Naive thymus-derived CD4-positive, alpha-beta T cell (primary cell): ENCODE measurements at places on chromosomes 1 and 21.

- no peaks in the 10 kb centered on the region for H3K36me3 ChIP-seq
- no peaks in the 10 kb centered on the region for H3K27me3 ChIP-seq
- no peak overlapping the region for H3K4me3 ChIP-seq
- H3K27ac ChIP-seq = no peak overlapping the region
- H3K4me1 ChIP-seq = no peaks in the 10 kb centered on the region
These were observed 656.9 kb downstream of the KCNT2 start for GRCh38 chr1:195951313-195951712.

- no peaks in the 10 kb centered on the region for H3K27me3 ChIP-seq
- no peak overlapping the region for H3K27ac ChIP-seq
- DNase-seq = no peak
- H3K36me3 ChIP-seq = no peaks in the 10 kb centered on the region
- no peak overlapping the region for H3K4me3 ChIP-seq
- no peaks in the 10 kb centered on the region for H3K4me1 ChIP-seq
These were observed 139.8 kb downstream of the NCAM2 start for GRCh38 chr21:21137986-21138385.

- H3K27me3 ChIP-seq = no peaks in the 10 kb centered on the region
- no peaks in the 10 kb centered on the region for H3K36me3 ChIP-seq
- no peak for DNase-seq
- no peaks in the 10 kb centered on the region for H3K4me1 ChIP-seq
- no peak overlapping the region for H3K27ac ChIP-seq
These were observed 42.4 kb downstream of the CAMTA1 start for GRCh38 chr1:6827630-6828165.

DNA sequence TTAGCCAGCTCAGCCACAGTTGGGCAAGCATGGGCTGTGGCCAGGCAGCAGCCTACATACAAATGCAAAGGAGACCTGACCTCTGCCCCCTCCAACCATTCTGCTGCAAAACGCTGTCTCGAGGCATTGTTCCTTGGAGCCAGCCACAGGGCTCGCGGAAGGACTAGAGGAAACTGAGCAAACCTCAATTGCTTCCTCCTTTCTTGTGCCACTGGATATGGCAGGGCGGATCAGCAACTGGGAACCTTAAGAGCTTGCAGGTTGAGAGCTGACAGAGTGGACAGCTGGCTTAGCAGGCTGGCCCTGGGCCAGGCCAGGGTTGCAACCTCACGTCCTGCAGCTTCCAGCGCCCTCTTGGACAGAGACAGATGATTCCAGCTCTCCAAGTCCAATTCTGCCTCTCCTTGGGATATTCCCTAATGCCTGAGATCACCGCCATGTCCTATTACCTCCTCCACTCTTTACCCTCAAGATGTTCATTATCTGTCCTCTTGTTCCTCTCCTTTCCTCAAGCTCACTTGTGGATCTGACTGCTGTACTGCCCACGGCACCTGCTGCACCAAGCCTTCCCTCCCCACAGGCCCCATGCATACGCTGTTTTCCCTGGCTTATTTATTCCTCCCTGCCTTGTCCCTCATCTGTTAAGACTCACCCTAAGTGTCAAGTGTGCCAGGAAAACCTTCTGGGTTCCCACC is 67.5 kb downstream of the SDC3 start:
- no peaks in the 10 kb centered on the region for H3K4me1 ChIP-seq
- no peaks in the 10 kb centered on the region for H3K27me3 ChIP-seq
- no peak for DNase-seq
- H3K4me3 ChIP-seq = no peak overlapping the region

DNA sequence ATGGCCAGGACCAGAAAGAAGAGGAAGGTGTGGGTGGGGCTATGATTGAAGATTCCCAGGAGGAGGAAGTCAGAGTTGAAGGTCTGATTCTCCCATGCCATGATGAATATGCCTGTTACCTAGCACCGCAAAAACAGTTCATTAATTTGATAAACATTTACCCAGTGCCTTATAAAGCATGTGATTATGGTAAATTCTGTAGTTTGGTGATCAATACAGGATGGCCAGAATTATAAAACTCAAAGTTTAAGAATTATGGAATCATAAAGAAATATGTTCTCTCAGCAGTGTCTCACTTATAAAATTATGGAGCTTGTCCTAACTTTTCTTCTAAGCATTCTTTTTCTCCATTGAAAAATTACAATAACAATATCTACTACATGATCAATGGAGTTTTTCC is at the start of gene OR2M7:
Gene OR2M7, minus strand, starts transcription at position 101 of the 400 bp plus-strand sequence. Its CDS starts 0 bp downstream, at position 101.
- no peaks in the 10 kb centered on the region for H3K36me3 ChIP-seq
- DNase-seq = no peak
- H3K27ac ChIP-seq = no peak within 1 kb of the TSS
- no peaks in the 10 kb centered on the region for H3K4me1 ChIP-seq
- H3K4me3 ChIP-seq = no peak within 1 kb of the TSS

DNA sequence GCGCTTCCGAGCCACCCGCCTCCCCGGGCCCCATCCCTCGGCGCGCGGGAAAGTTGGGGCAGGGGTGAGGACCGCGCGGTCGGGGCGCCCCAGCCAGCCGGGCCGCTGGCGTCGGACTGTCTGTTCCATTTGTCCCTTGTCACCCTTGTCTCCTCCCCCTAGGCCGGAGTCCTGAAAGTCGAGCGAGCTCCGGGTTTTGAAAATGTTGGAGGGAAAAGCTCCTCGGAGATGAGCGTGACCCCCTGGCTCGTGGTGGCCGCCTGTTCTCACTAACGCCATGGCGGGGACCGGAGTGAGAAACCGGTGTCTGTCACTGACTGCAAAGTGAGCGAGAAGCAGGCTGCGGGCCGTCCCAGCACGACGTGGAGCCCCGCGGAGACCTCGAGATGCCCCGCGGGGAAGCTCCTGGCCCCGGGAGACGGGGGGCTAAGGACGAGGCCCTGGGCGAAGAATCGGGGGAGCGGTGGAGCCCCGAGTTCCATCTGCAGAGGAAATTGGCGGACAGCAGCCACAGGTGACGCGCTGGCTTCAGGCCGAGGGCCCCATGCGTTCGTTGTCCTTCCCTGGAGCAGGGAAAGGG is 491 bp downstream of the PER3 start:
- H3K4me3 ChIP-seq = peak overlapping the region; percentile 33
- no peaks in the 10 kb centered on the region for H3K36me3 ChIP-seq
- no peaks in the 10 kb centered on the region for H3K27me3 ChIP-seq
- peaks cover 8% of the 10 kb centered on the region for H3K4me1 ChIP-seq
- H3K27ac ChIP-seq = peak overlapping the region; percentile 99
- peak; percentile 13 for DNase-seq

- DNase-seq = no peak
- no peaks in the 10 kb centered on the region for H3K4me1 ChIP-seq
- H3K4me3 ChIP-seq = no peak overlapping the region
- peaks cover 4% of the 10 kb centered on the region for H3K27me3 ChIP-seq
These were observed 71.4 kb upstream of the ZBTB40 start for GRCh38 chr1:22380024-22380785.

DNA sequence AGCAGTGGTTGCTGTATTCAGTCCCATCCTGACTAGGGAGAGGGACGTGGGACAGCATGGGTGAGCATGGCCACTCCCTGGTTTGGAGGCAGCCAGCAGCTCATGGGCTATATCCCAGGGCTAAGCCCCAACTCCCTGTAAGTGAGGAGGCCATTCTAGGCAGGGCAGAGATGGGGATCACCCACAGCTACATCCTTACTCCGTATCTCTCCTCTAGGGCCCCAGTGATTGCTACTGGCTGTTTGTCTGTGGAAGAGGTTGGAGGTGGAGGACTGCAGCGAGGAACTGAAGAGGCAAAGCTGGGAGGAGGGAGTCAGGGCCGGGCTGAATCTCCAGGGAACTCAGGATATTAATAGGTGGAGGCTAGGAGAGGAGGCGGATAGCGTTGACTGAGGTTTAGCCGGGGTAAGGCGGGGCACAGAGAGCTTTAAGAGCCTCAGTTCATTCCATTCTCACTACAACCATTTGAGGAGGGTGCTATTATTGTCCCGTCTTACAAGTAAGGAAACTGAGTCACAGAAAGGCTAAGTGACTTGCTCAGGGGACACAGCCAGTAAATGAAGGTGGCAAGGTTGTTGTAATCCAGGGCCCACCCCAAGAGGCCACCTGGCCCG is 6.8 kb downstream of the OLIG2 start:
- DNase-seq = no peak
- H3K4me3 ChIP-seq = no peak overlapping the region
- H3K27me3 ChIP-seq = peaks cover 21% of the 10 kb centered on the region
- H3K36me3 ChIP-seq = no peaks in the 10 kb centered on the region
- H3K27ac ChIP-seq = no peak overlapping the region
- peaks cover 17% of the 10 kb centered on the region for H3K4me1 ChIP-seq

DNA sequence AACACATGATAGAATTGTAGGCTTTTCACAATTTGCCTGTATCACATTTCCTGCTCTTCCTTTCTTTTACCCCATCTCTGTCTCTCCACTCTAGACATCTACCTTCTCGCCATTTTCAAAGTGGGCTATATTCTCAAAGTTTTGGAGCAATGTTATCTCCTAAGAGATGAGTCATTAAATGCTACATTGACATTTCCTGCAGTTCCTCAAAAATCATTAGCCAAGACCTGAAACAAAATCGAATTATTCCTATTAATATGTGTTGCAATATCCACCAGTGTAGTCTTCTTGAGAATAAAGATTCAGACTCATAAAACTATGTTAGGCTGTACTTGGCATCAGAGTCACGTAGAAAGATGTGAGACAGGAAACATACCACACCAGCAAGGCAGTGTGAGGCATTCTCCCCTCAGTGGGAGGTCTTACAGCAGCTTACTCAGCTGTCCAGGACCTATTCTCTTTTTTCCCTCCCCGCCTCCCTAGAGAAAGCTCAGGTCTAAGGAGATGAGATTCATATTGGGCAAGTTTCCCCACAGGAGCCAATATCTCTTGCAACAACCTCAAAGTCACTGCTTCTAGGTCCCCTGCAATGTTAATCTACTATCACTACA is 38.8 kb downstream of the FRRS1 start:
- DNase-seq = no peak
- no peaks in the 10 kb centered on the region for H3K36me3 ChIP-seq
- no peak overlapping the region for H3K27ac ChIP-seq
- H3K27me3 ChIP-seq = no peaks in the 10 kb centered on the region

DNA sequence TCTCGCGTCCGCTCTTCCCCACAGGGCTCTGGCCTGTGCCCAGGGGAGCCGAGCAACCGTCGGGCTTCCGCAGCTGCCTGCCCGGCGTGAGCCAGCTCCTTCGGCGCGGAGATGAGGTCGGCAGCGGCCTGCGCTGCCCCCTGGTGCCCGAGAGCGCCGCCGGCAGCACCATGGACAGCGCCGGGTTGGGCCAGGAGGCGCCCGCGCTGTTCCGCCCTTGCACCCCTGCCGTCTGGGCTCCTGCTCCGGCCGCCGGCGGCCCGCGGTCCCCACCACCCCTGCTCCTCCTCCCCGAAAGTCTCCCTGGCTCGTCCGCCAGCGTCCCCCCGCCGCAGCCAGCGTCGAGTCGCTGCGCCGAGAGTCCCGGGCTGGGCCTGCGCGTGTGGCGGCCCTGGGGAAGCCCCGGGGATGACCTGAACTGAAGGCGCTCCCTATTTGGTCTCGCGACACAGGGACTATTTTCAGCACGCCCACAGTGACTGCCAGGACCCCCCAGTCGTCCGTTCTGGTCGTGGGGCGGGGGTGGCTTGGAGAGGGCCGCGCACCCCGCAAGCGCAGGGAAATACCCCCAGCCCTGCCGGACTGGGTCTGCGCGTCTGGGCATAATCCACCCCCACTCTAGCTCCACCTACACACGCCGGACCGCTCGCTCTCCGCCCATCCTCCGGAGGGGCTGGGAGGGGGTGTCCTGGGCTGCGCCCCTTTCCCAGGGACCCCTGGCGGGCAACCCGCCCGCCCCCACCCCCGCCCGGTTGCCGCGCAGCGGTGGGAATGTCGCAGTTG is 1.3 kb downstream of the HES3 start:
- peaks cover 20% of the 10 kb centered on the region for H3K27me3 ChIP-seq
- no peak overlapping the region for H3K4me3 ChIP-seq
- no peak overlapping the region for H3K27ac ChIP-seq

DNA sequence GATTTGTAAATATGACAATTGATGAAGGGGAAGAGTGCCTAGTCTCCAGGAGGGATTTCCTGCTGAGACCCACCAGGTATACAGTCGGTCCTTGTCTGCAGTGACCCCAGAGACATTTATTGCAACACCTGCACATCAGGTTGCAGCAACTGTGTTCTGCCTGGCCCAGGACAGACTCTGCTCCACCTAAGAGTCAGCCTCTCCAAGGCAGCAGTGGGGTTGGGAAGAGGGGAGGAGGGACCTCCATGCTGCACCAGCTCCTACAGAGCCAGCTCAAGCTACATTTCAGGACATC is 120.4 kb upstream of the IRF2BP2 start:
- H3K4me3 ChIP-seq = no peak overlapping the region
- H3K27me3 ChIP-seq = no peaks in the 10 kb centered on the region
- peak overlapping the region; percentile 43 for H3K27ac ChIP-seq
- no peaks in the 10 kb centered on the region for H3K36me3 ChIP-seq
- no peak for DNase-seq
